ENCODE measurements at places on chromosomes 4 and X.

DNA sequence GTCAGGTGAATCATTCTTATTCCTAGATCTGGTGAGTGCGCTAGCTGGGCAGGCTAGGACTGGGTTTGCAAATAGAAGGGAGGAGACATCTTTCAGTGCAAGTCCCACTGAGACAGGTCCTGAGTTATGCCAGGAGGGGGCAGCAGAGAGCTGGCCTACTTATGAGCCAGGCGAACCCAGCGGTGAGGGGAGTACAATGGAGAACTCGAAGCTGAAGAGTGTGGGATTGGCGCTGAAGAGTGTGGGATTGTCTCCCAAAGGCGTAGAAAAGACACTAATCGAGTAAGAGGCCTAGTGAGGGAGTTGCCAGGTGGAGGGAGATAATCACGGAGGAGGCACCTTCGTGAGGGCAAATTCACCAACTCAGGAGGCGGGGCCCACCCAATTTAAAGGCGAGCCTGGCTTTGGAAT, 91.7 kb upstream of the CXorf66 start:
- DNase-seq, result peak; percentile 70

GRCh38 chr4:75056277-75056676, 123.4 kb downstream of the PARM1 start:
- no peak for DNase-seq

GRCh38 chr4:28548136-28548535, 1687.5 kb downstream of the STIM2 start:
- no peak for DNase-seq

GRCh38 chr4:103046416-103047290, 27.1 kb upstream of the SLC9B1 start:
- no peak for DNase-seq

DNA sequence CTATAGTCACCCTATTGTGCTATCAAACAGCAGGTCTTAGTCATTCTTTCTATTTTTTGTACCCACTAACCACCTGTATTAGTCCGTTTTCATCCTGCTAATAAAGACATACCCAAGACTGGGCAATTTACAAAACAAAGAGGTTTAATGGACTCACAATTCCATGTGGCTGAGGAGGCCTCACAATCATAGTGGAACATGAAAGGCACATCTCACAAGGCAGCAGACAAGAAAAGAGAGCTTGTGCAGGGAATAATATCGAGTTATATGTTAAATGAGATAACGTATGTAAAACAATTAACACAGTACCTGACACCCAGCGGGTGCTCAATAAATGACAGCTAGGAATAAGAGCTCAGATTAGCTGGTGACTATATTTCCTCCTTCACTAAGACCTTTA, 88.1 kb upstream of the WDR44 start:
- DNase-seq, result no peak
